ENCODE measurements at places on chromosomes 2 and 18.

DNA sequence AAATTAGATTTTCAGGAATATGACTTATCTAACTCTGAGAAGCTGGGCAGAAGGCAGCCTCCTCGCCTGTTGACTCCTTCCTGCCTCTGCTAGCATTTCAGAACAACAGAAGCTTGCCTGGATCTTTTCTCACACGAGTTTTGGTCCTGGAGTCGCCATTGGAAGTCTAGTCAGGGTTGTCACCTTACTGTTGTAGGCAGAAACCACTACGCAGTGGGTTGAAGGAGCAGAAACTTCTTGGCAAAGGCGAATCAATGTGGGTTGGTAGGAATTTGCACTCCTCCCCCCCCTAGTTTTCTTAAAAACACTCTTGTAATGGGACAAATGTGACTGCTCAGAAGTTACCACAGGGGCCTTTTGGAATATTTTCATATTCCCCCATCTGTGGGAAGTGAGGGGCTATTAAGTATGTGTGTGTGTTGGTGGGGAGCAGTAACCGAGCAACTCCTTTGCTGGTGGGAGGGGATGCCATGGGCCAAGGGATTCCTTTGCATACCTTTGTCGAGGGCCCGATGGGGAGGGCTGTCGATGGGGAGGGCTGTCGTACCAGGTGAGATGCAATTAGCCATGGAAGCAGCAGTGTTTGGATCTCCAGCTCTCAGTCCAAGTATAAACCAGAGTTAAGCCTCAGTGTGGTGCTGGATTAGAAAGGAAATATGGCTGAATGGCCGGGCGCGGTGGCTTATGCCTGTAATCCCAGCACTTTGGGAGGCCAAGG, 117.4 kb downstream of the FMNL2 start:
- DNase-seq = no peak

- DNase-seq = no peak
Observed at GRCh38 chr18:8167673-8168072, 441.6 kb upstream of the RAB12 start.

DNA sequence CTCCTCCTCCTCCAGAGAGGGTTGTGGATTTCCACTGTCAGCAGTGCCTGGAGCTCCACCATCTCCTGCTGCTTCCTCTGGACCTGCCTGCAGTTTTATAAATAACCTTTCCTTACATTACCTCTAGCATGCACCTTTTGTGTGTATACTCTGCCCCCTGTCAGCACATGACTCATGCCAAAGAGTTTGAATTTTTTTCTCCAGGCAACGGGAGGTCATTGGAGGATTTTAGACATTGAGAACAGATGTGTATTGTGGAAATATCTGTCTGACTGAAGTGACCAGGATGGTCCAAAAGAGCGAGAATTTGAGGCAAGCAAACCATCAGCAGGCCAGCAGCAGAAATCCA, 31.7 kb downstream of the IL37 start:
- no peak for DNase-seq

DNA sequence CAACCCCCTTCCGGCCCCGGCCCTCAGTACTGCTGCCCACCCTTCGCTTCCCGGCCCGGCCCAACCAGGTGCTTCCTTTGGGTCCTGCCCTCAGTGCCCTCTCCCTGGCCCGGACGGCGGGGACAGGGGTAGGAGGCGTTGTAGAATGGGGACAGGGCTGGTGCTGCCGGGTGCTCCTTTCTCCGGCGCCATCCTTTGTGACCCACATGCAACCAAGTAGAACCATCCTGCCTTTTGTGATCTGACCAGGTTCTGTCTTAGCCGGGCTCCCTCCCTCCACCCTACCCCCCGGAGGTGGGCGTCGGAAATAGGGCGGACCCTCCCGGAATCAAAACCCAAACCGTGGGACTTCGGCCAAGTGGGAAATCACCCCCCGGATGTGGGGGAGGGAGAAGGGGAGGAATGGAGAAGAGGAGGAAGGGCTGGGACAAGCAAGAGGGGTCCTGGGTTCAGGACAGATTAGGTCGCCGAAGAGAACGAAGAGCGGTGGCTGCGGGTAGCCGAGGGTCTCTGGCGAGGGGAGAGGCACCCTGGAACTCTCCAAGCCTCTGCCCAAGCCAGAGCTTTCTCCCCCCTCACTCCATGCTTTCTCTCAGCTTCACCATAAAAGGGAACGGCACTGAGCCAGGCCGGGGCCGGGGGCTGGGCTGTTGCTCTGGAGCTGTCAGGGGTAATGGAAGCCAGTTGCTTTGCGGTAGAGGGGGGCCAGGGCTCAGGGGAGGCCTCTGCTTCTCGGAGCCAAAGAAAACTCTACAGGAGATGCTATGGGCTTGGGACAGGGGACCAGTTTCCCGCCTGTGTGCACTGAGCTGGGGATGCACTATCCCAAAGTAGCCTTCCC, 756 bp upstream of the OST4 start:
- no peak for DNase-seq

DNA sequence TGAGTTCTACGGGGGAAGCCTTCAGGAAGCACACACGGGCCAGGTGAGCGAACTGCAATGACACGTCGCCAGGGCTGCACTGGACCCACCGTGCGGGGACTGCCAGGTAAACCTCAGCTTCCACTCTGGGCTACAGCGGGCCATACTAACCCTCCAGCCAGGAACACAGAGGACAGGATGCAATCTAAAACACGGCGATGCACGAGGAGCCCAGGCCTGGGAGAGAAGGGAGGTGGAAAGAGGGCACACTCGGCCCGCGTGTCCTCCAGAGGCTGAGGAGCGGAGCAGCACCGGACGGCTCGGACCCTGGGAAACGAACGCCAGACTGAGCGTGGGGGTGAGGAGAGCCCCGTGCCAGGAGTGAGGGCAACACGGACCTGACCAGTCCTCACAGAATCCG, 69.3 kb downstream of the HDAC4 start:
- no peak for DNase-seq

DNA sequence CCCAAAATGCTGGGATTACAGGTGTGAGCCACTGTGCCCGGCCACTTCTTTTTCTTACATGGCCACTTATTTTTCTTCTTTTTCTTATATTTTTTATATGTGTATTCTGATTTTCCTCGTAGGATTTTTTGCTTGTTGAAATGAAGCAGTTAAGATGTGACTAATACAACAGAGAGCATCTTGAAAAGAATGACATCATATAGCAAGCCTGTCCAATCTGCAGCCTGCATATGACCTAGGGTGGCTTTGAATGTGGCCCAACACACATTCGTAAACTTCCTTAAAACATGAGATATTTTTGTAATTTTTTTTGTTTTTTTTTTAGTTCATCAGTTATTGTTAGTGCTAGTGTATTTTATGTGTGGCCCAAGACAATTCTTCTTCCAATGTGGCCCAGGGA, 704.0 kb downstream of the NRXN1 start:
- no peak for DNase-seq

- no peak for DNase-seq
Observed at GRCh38 chr2:32918774-32919173, 28.0 kb upstream of the LTBP1 start.

GRCh38 chr2:28427741-28428415, 35.2 kb downstream of the FOSL2 start:
- DNase-seq = no peak

DNA sequence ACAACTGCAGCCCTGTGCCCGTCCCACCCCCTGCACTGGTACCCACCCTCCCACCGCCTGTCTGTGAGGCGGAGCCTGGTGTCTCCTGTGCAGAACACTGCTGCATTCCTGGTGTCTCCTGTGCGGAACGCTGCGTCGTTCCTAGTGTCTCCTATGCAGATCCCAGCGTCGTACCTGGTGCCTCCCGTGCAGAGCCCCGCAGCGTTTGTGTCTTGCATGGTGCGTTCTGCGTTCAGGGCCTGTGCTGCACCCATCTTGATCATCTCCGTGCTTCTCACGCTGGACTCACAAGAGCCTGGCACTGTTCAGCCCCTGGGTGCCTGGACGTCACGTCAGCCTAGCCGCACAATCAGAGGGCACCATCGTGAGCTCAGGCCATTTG, 248.6 kb upstream of the SALL3 start:
- no peak for DNase-seq

All from NCI-H345 (cell line).